ENCODE measurements at places on chromosomes 5 and 9.

DNA sequence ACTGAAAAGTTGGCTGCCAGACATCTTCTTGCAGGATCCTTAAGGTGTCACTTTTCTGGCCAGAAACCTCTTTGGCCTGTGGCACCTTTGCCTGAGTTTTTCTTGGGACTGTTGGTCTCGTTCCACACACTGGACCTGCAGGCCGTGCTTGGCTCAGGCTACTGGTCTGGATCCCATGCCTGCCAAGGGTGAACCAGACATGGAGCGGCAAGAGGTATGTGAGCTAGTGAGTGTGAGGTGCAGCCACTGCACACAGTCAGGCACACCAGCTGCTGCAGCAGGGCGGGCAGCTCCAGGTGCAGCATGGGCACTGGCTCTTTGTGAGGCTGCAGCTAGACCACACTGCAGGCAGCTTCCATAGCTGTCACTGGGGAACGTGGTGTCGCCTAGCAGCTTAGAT lies 47.9 kb downstream of the NDUFAF2 start:
- H3K27ac ChIP-seq, result no peak overlapping the region
- H3K4me1 ChIP-seq, result no peaks in the 10 kb centered on the region
- no peaks in the 10 kb centered on the region for H3K27me3 ChIP-seq
- H3K4me3 ChIP-seq, result no peak overlapping the region
- DNase-seq, result no peak

DNA sequence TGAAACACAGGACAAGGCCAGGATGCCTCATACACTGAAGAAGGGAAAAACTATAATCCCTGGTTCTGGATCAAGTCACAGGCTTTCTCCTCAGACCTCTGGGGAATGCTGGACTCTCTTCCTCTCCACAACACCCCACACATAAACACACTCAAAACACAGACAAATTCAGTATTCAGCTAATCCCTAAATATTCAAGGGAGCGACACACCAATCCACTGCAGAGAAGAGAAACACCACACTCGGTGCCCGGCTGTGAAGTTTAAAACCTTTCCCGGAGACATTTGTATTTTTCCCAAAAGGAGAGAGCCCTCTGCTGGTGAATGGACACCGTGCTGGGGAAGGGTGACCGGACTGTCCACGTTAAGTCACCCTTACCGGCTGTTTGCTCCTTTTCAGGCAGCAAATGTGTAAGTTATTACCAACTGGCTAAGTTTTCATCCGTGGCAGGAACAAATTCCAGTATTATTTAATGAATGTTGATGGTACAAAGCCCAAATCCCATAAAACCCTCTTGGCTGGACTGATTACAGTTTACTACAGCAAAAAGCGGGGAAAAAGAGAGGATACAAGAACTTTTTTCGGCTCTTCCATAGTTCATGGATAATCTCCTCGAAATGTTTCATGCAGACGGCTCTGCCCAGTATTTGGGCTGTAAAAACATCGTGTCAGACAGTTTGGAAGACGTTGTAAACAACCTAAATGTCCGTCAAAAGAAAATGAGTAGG lies 130.9 kb upstream of the SLC30A5 start:
- no peaks in the 10 kb centered on the region for H3K36me3 ChIP-seq
- no peaks in the 10 kb centered on the region for H3K27me3 ChIP-seq
- H3K4me3 ChIP-seq, result no peak overlapping the region
- no peak for DNase-seq
- no peaks in the 10 kb centered on the region for H3K4me1 ChIP-seq

- H3K4me3 ChIP-seq, result no peak overlapping the region
- H3K27me3 ChIP-seq, result peaks cover 12% of the 10 kb centered on the region
- DNase-seq, result no peak
- no peaks in the 10 kb centered on the region for H3K4me1 ChIP-seq
- H3K36me3 ChIP-seq, result no peaks in the 10 kb centered on the region
Measured at GRCh38 chr5:320524-321229, 837 bp upstream of the AHRR start.

GRCh38 chr9:27565696-27566095 lies 7.6 kb downstream of the C9orf72 start:
- no peak overlapping the region for H3K4me3 ChIP-seq
- no peaks in the 10 kb centered on the region for H3K27me3 ChIP-seq
- H3K4me1 ChIP-seq, result peaks cover 10% of the 10 kb centered on the region
- H3K36me3 ChIP-seq, result peaks cover 5% of the 10 kb centered on the region
- H3K27ac ChIP-seq, result no peak overlapping the region

- H3K4me1 ChIP-seq, result no peaks in the 10 kb centered on the region
- no peak overlapping the region for H3K4me3 ChIP-seq
Measured at GRCh38 chr9:8917956-8918739, 1118.6 kb upstream of the DMAC1 start.

DNA sequence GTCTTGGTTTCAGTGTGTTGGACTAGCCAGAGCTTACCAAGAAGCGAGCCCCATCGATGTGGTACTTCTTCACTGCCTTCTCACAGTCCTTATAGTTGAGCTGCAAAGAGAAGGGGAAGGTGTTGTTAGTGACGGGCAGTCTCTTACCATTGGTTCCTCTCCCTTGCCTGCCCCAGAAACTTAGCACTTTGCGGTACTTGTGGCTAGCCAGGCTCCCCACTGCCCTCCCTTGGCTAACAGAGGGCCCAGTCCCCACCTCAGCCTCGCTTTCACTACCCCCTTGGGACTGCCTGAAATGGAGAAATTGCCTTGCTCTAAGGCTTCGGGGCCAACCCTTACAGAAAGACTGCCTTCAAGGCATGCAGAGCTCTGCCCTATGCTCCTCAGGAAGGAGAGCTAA lies 4.3 kb downstream of the LCP2 start:
- peaks cover 70% of the 10 kb centered on the region for H3K4me1 ChIP-seq
- H3K27me3 ChIP-seq, result no peaks in the 10 kb centered on the region
- H3K4me3 ChIP-seq, result peak overlapping the region; percentile 100
